NCI-H2081 treated with DMSO at 0.1 percent for 48 hours (cell line): ENCODE measurements at places on chromosomes 5 and 9.

- no peak for DNase-seq
These were observed 193.5 kb downstream of the CNTLN start for GRCh38 chr9:17328331-17328730.

- no peak for DNase-seq
These were observed 356.2 kb upstream of the NUDT12 start for GRCh38 chr5:103918668-103919367.

GRCh38 chr5:96903300-96903699 is 27.0 kb downstream of the ERAP2 start:
- no peak for DNase-seq

DNA sequence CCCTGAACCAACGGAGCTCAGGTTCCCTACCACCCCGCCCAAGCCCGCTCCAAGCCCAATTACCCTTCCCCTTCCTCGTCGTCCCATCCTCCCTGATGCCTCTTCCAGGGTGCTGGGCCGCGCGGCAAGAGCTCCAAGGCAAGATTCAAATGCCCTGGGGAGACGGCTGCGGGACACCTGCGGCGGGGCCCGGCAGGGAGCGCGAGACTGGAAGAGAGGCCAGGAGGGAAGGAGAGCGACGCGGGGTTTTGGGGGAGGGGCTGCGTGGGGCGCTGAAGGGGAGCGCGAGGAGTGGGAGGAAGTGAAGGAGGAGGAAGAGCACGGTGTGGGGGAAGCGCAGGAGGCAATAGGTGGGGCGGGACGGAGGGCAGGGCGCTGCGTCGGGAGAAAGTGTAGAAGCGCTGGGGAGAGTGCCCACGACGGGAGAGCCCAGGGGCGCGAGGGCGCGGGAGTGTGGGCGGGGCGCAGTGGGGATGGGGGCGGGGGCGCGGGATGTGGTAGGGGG is 975 bp upstream of the NXNL2 start:
- DNase-seq: no peak

DNA sequence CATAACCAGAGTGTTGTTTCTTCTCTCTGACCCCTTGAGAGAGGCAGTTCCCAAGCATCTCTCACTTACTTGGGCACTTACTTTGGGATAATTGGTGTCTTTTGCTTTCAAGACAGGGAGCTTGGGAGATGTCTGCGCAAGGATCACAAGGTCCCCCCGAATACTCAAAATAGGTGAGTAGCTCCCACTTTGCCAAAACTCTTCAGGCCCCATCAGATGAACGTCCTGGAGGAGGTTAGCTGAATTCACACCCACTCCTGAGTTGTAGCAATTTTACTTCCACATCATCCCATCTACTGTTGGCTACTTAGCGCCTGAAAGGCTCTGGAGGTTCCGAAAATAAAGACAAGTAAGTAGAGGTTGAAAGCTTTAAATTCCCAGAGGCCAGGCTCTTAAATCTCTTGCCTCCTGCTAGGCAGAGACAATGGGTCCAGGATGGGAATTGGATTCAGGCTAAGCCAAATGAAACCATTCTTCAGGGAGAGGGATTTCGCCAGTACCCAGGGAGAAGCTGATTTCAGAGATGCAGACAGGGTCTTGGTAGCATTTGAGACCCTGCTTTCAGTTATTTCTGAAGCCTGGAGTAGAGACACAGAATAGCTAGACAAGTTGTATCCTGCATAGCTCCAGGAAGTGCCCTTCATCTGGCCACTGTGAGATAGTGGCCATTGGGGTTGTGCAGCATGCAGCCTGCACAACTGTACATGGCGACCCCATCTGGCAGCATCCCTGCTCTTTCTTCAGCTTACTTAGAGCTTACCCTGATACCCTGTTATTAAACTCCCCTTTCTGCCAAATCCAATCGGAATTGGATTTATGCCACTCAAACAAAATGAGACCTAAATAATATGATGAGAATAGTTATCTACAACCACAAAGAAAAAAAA is 60.1 kb downstream of the BOD1 start:
- no peak for DNase-seq

GRCh38 chr5:179762079-179762780 is 29.6 kb downstream of the MAML1 start:
- DNase-seq: no peak

DNA sequence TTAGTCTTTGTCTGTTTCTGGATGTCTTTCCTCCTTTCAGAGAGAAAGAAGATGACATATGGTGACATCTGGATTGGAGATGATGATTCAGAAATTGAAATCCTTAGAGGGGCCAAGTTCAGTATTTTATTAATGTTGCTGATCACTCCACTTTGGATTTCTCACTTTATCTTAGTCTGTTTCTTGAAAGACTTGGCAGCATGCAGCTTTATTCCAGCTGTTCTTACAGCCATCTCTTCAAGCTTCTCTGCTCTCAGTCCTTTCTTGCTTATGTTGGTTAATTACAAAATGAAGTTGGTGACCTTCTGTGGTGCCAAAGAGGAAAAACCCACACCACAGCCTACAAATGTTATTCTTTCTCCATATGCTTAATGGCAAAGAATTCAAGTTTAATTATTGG is 62.1 kb downstream of the SNCAIP start:
- DNase-seq: no peak

GRCh38 chr5:107389130-107389774 is 281.5 kb downstream of the EFNA5 start:
- peak; percentile 60 for DNase-seq

DNA sequence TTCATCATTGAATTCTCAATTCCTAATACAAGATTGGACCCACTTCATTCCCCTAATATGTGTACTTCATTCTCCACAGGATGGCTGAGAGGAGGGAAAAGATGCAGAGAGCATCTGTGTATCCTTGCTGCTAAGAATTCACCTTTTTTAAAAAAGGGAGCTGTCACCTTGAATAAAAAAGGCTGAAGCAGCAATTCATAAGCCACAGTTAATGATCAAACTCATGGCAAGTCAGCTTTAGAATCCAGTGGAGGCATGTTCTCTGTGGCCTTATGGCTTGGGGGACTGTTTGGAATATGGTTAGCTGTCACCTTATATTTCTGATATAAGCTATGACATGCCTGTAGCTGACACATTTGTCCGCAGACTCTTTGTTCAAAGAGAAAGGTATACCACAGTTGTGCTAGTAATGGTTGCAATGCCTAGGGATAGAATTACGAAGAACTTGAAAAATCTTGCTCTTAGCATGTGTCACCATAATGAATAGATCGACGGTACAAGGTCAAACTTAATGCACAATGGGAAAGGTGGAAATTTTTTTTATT is 256.8 kb upstream of the TNC start:
- DNase-seq: no peak

- DNase-seq: no peak
These were observed 138.9 kb downstream of the SPATA31D1 start for GRCh38 chr9:82127465-82127864.

DNA sequence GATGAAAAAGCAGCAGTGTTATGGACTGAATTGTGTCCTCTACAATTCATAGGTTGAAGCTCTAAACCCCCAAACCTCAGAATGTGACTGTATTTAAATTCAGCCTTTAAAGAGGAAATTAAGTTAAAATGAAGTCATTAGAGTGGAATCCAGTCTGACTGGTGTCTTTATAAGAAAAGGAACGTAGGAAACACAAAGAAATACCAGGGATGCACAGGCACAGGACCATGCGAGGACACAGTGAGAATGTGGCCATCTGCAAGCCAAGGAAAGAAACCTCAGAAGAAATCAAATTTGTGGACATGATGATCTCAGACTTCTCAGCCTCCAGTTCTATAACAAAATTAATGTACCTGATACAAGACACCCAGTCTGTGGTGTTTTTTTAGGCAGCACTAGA is 971.2 kb upstream of the CDH9 start:
- DNase-seq: no peak

DNA sequence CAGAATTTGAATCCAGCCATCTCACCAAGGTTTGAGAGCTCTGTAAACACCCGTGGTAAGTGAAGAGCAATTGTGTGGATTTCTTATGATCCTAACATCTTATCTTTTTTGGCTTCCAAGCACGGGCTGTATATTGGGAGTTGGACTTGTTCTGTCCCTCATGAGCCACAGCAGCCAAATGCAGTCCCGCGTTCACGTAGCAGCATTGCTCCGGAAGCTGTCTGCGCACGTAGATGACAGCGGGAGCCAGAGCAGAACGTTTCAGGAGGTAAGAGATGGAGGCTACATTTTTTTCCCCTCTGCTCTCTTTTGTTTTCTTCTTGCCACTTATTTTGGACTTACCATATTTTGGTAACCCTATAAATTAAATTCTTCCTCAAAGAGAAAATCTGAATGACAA is 86.9 kb downstream of the HACD4 start:
- no peak for DNase-seq

DNA sequence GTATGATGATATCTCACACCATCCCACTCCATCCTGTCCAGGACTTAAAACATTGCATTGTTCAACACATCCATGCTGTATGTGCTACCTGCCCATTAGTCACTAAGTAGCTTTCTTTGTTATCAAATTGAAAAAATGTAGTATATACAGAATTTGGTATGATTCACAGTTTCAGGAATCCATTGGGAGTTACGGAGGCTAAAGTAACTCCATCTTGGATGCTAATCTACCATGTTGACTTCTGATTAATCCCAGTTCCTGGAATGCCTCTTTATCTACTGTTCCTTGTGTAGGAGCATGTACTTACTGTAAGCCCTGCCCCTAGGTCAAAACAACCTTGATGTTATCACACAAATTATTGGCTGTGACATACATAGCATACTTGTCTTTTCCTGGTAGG is 38.9 kb upstream of the FOXB2 start:
- no peak for DNase-seq

DNA sequence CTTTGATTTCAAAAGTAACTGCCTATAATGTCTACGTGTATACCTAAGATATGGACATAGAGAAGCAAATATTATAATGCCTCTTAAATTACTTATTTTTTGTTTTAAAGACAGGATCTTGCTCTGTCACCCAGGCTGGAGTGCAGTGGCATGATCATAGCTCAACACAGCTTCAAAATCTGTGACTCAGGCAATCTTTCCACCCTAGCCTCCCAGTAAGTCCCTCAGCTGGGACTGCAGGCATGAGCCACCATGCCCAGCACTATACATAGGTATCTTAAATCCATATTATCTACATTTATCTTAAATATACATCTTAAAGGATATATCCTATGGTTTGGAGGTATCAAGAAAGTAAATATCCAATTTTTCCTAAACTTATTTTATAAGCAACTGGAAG is 261.2 kb downstream of the ARL15 start:
- no peak for DNase-seq

DNA sequence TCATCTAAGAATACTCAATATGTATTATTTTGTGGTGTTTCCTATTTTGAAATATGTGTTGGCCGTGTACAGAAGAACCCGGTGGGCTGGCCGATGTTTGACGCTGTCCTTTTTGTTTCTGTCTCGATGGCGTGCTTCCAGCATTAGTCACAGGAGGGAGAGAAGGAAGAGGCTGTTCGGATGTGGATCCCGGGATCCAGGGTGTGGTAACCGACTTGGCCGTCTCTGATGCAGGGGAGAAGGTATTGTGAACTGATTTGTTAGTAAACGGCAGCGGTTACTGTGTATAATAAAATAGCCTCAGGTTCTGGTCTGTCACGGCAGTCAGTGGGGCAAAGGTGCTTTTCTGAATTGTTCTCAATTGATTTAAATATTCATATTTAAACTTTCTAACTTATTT is 275.0 kb downstream of the ARHGEF28 start:
- DNase-seq: no peak

DNA sequence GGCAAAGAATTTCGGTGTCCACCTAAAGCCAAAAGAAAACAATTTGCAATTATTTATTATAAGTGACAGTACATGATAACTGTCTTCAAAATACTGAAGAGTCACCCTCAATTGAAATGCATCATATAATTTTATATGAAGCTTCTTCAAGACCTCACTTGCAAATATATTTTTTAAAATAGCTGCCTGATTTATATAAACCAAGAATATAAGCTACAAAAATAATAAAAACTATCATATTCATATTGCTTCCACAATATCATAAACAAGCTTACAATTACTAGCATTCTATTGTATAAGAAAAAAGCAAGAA is 144.1 kb downstream of the CETN3 start:
- no peak for DNase-seq
